Activated CD8-positive, alpha-beta memory T cell treated with anti-CD3 and anti-CD28 coated beads for 1 hour (primary cell): ENCODE measurements at places on chromosomes 12 and 14.

DNA sequence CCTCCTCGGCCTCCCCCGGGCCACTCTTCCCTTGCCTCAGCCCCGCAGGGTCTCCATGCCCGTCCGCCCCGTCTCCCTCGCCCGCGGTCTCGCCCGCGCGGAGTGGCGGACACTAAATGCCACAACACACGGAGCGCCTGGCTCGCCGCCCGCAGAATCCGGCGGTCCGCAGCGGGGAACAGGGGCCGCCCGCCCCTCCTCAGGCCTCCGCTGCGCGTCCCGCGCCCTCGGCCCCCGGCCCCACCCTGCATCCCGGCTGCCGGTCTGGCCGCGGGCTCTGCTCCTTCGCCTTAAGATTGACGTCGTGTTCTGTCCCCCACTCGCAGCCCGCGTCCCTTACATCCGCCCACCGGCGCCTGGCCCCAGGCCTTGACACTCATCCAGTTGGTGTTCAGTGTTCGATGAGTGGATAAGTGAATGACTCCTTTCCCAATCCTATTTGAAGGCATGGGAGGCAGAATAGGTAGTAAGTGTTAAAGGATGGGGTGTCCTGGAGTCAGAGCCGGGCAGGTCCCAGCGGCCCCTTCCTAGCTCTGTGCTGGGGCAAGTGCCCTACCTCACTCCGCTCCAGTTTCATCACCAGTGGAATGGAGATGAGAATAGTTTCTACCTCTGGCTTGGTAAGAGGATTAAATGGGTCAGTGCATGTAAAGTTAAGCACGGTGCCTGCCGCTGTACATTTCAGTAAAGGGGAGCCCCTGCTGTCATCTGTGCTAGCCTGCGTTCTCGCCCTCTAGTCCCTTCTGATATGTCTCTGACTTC lies 622 bp downstream of the TECPR2 start:
- no peak for DNase-seq

DNA sequence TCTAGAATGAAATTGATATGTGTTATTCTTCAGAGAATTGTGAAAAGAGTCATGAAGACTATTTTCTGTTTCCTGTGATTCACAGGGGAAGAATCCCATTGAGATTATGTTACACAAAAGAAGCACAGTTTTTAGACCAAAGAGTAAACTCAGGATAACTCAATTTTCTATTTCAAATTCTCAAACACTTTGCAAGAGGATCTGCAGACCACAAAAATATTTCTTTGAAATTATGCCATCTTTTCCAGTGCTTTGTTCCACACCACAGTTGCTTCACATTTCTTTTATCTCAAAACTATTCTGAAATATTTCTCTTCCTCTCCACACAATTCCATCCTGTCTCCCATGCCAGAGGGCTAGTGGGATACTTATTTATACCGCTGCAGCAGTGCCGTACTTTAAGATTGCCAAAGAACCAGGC lies 188.9 kb upstream of the FOXG1 start:
- DNase-seq: no peak

GRCh38 chr12:65557438-65558181 lies 266.7 kb upstream of the HMGA2 start:
- DNase-seq: no peak

- DNase-seq: no peak
These were observed 220.1 kb downstream of the ADAMTS20 start for GRCh38 chr12:43331935-43332334.

DNA sequence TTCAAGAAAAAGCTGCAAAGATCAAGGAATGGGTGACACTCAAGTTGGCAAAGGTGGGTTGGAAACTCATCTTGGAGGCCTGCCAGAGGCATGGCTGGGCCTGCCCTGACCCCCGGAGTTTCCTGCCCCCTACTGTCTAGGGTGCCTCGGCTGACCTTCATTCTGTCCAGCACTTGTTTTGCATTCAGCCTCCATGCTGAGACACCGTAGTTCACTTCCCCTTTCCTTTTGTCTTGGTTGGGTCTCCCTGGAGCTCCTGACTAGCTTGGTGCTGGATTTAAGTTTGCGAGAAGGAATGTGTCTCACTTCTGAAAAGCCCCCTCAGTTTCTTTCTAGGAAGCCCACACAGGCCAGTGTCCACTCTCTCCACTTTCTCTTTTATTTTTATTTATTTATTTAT lies 26.5 kb downstream of the PLEKHH1 start:
- no peak for DNase-seq

GRCh38 chr12:14771651-14772137 lies 31.6 kb downstream of the WBP11 start:
- no peak for DNase-seq

DNA sequence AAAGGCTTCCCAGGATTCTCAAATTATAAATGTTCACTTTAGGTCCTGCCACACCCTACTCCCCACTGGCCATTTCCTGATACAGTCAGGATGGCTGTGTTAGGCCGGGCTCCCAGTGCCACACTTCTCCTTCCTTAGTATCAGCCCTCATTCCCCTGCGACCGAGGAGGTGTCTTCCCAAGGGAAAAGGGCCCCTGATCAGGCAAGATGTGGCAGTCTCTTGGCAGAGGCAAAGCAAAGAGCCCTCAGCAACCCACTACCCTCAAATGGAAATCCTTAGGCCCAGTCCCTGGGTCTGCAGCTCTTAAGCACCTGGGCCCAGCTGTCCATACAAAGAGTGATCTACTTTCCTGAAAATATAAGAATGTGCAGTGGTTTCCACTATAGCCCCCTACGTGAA lies 96.5 kb upstream of the VASH1 start:
- DNase-seq: no peak

- no peak for DNase-seq
These were observed 118.8 kb downstream of the FOXN3 start for GRCh38 chr14:89298056-89298834.
